ENCODE measurements at places on chromosomes 13 and 19.

- peak; percentile 69 for DNase-seq
Measured at GRCh38 chr13:51793570-51794271, 10.2 kb downstream of the DHRS12 start.

GRCh38 chr13:89490661-89491060 lies 1819.5 kb downstream of the SLITRK5 start:
- no peak for DNase-seq

GRCh38 chr13:35908226-35908625 lies 223.0 kb downstream of the DCLK1 start:
- no peak for DNase-seq

DNA sequence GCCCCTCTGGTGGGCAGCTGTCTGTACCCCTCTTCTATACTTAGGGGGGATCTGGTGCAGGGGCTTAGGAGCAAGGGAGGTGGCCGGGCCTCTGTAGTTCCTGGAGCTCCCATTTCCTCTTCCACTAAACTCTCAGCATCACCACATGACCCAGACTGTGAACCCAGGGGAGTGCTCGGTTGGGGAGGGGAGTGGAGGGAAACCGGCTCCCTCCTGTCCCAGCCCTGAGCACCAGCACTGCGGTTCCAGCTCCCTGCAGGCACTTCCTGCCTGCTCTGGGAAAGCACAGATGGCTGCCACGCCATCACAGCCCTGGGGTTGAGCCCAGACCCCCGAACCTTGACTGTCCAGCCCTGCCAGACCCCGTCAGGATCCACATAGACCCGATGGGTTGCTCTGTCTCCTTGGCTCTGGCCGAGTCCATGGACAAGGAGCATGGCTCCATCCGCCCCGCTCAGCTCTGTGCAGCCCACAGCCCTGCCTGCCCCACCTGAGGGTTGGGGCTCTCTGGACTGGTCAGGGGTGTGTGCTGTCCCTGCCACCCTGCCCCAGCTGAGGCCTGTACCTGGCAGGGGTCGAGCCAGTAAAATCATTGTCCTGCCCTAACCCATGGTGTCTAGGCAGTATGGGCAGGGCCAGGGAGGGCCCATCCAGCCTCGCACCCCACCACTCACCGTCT lies 36.0 kb upstream of the SLC7A10 start:
- DNase-seq, result no peak

DNA sequence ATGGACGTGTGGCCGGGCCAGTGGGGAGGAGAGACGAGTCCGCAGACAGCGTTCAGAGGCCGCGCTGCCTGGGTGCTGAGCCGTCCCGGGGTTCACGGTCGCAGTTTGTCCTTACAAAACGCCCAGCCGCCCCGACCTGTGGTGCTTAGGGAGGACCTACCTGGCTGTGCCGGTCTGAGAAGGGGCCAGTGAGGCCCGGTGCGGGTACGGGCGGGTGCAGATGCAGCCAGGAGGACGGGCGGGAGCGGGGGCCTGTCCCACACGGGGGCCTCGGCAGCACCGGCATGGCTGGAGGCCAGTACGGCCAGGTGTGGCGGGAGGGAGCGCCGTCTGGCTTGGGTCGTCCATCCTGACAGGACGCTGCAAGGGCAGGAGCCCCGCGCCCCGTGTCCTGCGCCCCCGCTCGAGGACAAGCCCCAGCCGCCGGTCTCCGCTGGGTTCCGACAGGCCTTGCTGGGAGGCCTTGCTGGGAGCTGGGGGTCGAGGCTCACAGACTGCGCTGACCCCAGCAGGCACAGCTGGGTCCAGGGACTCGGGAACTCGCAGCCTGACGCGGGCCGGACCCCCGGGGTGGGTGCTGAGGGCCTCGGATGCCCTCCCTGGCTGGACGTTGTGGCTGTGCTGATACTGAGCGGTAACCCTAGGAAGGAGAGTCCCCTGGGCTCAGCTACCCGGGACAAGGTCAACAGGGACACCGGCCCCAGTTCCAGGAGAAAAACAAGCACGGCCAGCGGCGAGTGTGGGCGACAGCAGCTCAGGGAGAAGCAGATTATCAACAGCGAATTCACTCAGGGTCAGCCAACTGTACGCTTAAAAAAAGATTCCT lies 5.3 kb upstream of the PROZ start:
- no peak for DNase-seq

Data from activated T-cell treated with anti-CD3 and anti-CD28 coated beads for 24 hours (primary cell).